ENCODE measurements at places on chromosomes 7 and 10.
A peak's percentile ranks its signal among the peaks of the same experiment; 100 is the strongest.

DNA sequence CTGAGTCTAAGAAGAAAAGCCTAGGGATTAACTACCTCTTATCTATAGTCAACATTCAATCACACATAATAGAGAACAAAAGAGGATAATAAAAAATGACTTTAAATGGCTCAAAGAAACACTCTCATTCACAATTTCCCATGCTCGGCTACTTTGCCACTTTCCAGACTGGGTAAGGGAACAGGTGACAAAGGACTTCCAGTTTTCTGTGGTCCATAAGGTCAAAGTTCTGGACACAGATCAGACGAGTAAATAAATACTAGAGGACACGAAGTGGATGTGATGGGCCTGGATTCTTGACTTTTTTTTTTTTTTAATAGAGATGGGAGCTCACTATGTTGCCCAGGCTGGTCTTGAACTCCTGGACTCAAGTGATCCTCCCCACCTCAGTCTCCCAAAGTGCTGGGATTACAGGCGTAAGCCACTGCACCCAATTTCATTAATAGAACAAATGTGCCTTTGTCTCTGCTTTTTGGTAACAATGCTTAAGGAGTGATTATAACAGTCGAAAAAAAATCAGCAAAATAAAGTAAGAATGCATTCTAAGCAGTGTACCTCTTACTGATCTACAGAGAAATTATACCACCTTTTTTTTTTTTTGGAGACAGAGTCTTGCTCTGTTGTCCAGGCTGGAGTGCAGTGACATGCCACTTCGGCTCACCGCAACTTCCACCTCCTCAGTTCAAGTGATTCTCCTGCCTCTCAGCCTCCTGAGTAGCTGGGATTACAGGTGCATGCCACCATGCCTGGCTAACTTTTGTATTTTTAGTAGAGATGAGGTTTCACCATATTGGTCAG lies 70.6 kb downstream of the WAPL start:
- DNase-seq, result no peak

GRCh38 chr10:129932751-129933433 lies 31.2 kb downstream of the EBF3 start:
- no peak for DNase-seq

GRCh38 chr10:97087296-97087695 lies 98.5 kb downstream of the SLIT1 start:
- no peak for DNase-seq

- no peak for DNase-seq
Observed at GRCh38 chr7:38525857-38526256, 105.3 kb downstream of the AMPH start.

- no peak for DNase-seq
Observed at GRCh38 chr7:103915680-103916357, 73.6 kb downstream of the RELN start.

DNA sequence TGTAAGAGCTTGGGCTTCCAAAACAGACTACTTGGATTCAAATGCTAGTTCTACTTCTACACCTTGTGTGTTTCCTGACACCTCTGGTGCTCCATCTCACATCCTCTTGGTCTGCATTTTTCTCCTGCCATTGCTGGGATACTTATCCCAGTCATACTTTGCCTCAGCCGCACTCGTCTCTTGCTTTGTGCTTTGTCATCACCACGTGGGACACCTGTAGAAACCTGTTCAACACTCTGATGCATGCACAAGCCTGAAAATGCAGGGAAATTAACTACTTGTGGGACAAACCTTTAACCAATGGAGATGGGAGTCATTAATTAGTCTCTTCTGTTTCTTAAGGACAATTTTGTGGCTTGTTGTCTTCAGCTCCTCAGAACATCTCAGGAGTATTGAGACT lies 94.2 kb upstream of the PHYHIPL start:
- no peak for DNase-seq

- DNase-seq, result no peak
Observed at GRCh38 chr10:14579405-14579804, 195.3 kb downstream of the FAM107B start.

- no peak for DNase-seq
Observed at GRCh38 chr7:17687361-17687760, 252.9 kb downstream of the SNX13 start.

DNA sequence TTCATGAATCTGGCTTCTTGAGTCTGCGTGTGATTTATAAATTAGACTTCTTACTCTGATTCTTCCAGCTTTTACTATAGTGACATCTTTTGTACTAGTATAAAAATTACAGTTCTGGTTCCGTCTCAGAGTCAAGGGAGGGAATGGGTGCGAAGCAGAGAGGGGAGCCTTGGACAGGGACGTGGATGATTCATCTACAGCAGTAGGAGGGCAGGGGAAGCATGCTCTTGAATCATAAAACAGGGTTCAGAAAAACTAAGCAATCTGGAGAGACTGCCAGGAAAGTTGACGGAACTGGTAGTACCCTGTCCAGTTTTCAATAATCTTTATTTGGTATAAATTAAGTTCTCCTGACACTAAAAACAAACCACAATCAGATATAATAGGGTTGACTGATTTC lies 58.1 kb downstream of the ITGA8 start:
- no peak for DNase-seq

DNA sequence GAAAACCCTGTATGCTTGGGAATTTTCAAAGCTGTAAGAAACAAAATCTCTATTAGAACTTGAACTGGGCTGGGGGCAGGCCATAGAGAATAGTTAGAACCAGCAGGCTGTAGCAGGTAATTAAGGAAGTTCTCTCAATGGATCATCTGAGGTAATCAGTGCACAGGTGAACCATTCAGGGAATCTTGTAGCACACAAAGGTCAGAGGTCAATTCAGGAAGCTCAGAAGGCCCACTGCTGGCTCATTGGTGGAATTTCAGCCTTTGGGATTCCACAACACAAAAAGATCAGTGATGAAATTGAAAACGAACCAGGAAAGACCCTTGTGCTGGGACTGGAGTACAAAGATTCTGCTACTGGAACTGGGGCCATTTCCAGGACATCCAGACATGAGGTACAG lies 82.0 kb downstream of the TMEM168 start:
- DNase-seq, result no peak

DNA sequence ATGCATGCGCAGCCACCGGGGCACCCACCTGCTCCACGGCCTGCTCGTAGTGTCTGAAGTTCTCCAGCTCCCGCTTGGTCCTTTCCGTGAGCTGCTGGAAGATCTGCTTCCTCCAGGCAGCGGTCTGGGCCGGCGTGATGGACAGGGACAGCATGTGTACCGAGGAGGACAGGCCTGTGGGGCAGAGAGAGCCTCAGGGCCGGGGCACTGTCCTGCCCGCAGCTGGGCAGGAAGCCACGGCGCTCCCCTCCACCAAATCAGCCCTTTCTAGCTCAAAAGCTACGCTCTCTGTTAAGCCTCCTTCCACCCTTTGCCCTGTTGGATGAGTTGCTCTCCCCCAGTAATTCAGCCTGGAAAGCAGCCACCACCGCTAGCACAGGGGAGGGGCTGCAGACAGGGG lies 19.2 kb downstream of the TECPR1 start:
- DNase-seq, result no peak

DNA sequence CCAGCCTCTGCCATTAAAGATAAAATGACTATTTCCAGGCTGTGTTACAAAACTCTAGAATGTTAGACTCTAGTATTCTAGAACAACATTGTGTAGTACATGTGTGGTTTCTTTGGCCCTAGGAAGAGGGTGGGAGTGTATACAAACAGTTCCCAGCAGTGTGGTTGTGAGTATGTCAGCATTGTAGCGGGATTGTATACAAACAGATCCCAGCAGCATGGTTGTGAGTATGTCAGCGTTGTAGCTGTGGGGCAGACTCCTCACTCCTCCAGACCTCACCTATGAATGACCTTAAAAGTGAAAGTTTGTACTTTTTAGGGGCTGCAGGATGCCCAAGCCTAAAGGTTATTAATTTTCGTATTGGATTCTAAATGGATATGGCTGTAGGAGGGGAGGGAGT lies 6.9 kb upstream of the ACSL5 start:
- DNase-seq, result no peak

DNA sequence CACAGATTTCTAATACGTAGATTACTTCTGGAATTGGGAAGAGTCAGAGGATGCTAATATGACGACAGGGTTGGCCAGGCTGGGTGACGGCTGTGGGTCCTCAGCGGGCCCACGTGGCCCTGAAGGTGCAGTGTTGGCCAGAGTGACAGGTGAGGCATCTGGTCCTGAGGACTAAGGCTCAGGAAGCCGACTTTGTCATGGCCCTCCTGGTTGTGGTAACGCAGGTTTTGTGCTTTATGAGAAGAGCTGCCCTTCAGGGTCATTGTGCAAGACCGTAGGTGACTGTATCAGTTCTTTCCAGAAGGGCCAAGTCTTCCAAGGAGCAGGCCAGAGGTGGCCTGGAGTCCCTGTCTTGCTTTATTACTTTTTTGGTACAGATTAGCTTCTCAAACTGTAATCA lies 2.5 kb downstream of the EIF3B start:
- DNase-seq, result no peak

GRCh38 chr7:22083704-22084240 lies 138.1 kb upstream of the CDCA7L start:
- DNase-seq, result no peak

- no peak for DNase-seq
Observed at GRCh38 chr10:90718182-90718581, 139.7 kb downstream of the HTR7 start.

DNA sequence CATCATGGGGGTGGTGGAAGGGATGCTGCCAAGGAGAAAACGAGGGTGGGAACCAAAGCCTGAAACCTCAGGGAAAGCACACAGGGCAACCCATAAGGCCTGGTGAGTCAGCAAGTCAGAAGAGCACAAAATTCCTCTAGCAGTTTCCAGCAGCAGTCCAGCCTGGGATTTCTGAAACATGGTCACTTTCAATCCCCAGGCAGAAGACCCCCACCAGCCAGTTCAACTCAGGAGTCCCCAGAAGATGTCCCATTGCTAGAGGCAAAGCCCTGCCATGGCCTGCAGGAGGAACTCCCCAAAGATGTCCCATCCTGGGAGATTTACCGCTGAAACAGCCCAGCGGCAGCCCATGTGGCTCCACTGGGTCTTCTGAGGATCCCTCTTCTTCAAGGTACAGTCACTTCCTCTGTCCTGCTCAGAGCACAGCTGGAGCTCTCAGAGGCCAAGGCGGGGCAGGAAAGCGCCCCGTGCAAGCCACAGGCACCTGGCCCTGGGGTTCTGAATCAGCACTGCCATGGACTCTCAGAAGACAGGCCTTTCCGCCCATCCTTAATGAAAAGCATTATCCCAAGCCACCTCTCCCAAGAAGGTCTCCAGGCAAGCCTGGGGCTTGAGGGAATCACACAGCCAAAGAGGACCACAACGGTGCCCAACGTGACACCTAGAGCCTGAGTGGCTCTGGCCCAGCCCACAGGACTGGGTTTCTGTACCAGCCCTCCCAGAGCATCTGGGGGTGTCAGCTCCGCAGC lies 196.9 kb downstream of the GRID1 start:
- DNase-seq, result no peak

DNA sequence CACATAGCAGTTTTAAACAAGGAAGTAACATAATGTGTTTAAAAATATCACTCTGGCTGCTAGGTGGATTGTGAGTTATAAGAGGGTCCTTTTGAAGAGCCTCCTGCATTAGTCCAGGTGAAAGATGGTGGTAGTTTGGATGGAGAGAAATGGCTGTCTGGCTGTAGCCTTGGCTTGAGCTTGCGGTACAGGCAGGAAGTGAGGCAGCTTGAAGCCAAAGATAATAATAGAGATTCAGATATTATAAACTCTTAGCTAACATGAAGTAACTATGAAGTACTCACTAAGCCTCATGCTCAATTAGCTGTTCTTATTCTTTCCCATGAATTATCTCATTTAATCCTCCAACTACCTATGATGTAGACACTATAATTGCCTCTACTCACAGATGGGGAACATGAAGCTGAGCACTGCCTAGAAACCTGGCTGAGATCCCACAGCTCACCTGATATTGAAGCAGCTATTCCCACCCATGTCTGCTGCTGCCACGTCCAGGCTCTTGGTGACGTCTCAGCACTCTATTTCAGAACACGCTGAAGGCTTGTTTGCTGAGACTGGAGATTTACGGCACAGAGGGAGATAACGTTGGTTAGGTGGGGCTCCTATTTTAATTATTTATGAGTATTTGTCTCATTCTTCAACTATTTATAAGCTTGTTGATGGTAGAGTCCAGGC lies 10.4 kb downstream of the C10orf120 start:
- no peak for DNase-seq

- peak; percentile 71 for DNase-seq
Observed at GRCh38 chr10:97851341-97852001, 1.8 kb downstream of the GOLGA7B start.

DNA sequence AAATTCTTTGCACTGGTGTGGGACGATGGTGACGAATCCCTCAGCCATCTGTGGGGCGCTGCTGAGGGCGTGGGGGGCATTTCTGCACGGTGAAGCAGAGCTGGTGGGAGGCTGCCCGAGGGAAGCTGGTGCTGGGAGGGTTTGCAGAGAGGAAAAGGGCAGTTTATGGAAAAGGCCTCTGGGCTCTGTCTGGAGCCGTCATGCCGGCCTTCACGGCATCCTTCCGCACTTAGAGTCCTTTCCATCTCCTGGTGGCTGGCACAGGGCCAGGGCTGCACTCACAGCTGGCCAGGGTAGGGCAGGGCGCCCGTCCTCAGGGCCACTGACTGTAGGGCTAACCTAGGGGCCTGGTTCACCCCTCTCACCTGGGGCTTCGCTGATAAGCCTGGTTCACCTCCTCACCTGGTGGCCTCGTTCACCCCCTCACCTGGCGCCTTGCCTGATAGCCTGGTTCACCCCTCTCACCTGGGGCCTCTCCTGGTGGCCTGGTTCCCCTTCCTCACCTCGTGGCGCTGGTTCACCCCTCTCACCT lies 598 bp upstream of the AMZ1 start:
- DNase-seq, result no peak

Data from occipital lobe (tissue), 3 donors.